Epithelial cell of prostate (primary cell): ENCODE measurements at places on chromosomes 1 and 21.

GRCh38 chr1:14129009-14129408 lies 429.0 kb downstream of the PRDM2 start:
- no peak for DNase-seq

DNA sequence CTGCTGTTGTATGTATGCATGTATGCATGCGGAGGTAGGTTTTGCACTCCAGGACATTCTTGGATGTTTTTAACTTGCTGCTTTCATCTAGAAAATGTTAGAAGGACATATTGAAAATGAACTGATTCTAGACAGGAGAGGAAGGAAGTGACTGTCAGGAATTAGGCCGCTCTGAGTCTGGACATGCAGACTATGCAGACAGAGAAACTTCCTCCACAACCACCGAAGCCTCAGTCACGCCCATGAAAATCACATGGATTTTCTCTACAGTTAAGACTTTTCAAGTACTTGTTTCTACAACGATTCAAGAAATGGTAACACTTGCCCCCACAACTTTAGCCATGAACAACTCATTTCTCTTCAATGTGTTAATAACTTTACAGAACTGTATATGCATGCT lies 211.1 kb downstream of the SMYD3 start:
- DNase-seq: no peak

GRCh38 chr1:219201656-219202055 lies 28.0 kb downstream of the LYPLAL1 start:
- no peak for DNase-seq

DNA sequence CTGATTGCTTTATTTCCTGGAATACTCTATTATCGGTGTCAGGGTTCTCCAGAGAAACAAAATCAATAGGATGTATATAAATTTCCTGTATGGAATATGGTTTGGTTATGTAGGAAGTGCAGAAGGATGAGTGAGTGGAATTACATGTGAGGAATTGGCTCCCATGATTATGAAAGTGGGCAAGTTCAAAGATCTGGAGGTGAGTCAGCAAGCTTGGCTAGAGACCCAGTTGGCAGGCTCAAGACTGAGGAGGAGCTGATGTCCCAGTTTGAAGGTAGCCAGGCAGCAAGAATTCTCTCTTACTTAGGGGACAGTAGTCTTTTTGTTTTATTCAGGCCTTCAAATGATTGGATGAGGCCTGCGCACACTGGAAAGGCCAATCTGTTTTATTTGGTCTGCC lies 57.5 kb downstream of the MAP3K7CL start:
- peak; percentile 57 for DNase-seq

DNA sequence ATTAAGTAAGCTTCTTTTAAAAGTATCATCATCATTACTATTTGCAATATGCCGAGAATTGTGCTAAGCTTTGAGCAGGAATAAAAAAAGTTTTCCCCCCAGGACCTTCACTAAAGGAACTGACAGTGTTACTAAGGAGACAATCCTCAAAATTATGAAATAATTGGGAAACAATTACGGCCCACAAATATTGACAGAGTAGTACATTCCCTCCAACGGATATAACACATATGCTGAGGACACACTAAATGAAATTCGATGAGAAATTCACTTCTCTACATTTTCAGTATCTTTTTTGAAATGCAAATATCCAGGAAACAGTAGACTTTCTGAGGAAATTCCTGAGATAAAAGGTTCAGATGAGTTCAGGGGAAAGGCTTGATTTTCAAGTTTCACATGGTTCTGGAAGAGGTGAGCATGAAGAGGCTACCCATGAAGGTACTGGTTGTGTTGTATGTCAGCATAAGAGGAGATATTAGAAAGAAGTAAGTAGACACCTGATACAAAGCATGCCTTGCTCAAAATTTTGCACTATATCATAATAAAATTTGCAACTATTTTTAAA lies 171.2 kb upstream of the NR5A2 start:
- DNase-seq: no peak

GRCh38 chr21:41764558-41765419 lies 2.1 kb downstream of the RIPK4 start:
- no peak for DNase-seq

GRCh38 chr1:165495858-165496205 lies 48.0 kb upstream of the LRRC52 start:
- DNase-seq: no peak

DNA sequence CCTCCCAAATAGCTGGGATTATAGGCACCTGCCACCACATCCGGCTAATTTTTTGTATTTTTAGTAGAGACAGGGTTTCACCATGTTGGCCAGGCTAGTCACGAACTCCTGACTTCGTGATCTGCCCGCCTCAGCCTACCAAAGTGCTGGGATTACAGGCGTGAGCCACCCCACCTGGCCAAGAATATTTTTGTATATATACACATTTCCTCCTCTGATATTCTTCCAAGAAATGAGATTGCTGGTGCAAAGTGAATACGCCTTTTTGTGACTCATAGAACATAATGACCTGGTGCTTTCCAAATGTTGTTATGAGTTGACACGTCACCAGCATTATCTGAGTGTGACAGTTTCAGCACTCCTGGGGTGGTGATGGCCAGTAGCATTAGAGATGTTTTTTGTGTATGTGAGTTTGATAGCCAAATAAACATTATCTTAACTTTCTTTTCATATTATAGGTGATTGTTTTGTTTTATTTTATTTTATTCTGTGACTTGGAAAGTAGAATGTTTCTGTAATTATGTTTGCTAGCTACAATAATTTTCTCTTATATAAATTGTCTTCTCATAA lies 54.9 kb downstream of the KCNK1 start:
- peak; percentile 56 for DNase-seq

DNA sequence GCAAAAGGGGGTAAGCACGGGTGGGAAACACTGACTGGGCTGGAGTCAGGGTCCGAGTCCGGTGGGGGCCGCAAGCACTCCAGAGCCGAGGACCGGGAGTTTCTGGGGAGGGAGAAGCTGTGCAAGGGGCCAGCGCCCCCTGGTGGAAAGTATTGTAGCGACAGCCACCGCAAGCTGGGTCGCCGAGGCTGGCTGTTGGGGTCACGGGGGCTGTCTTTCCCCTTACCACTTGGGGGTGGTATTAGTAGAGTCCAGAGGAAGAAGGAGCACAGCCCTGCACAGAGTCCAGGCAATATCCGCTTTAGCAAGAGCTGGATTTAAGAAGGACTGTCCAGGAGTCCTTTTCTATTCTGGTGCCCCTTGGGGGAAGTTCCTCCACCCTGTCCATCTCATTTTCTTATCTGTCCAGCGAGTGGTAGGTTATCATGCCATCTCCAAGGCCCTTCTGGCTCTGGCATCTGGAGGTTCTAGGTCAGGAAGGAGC lies 17.9 kb upstream of the ETV3 start:
- no peak for DNase-seq

- DNase-seq: no peak
Measured at GRCh38 chr1:3625151-3625907, 514 bp downstream of the TPRG1L start.

- no peak for DNase-seq
Measured at GRCh38 chr1:244614113-244614836, 38.7 kb upstream of the DESI2 start.

- no peak for DNase-seq
Measured at GRCh38 chr1:240027059-240027462, 64.6 kb upstream of the FMN2 start.

DNA sequence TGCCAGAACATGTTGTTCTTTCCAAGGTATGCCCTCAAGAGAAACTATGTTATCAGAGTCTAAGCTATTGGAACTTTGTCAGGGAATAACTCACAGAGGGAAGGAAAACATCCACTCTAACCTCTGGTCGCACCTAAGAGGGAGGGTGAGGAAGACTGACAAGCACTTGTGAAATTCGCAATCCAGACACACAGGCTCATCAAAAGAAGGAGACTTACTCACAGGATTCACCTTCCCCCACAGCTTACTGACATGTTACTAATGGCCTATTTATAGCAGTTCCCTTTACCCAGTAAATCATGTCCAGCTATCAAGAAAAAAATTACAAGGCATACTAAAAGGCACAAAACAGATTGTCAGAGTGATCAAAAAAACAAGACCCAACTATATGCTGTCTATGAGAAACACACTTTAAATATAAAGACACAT lies 36.9 kb downstream of the WDR64 start:
- peak; percentile 99 for DNase-seq

DNA sequence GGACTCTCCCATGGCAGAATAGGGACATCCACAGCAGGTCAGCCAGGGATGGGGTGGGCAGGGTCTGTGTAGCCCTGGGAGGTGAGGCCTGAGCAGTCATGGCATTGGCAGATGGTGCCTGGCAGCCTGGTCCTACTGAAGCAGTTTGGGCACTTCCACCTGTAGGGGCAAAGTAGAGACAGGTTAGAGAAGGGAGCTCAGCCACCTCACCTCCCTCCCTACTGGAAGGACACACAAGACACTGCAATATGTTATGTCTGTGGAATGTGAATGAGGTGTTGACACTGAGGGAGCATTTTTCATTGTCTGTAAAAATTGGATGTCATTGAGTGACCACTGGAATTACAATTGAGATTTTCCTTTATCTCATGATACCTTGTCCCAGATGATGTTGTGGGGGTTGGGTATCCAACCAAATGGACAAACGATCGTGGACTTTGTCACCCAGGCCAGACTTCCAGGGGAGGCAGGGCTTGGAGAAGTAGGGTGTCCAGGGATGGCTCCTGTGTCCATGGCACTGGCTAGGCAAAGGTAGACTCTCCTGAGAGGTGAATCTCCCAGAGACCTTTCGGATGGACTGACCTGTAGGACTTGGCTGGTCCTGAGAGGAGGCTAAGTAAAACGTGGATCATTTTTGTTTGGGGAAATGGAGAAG lies 9.7 kb downstream of the SHISA4 start:
- no peak for DNase-seq

- DNase-seq: no peak
Measured at GRCh38 chr1:97013941-97014340, 292.4 kb downstream of the PTBP2 start.

DNA sequence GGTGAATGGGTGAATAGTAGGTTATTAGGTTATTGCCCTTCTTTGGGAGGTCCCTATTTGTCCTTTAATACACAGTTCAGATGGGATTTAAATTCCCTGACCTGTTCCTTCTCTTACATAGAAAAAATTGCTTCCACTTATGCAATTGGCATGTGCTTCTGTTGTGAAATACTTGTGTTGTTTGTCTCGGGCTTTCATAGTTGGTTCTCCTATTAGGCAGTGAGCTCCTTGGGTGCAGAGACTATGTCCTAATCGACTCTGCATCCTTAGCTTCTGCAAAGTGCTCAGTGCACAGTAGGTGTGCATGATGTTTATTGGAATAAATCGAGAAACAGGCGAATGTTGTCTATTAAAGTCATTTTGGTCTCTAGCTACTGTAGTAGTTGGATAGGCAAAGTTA lies 1.3 kb upstream of the PDE4B start:
- DNase-seq: no peak

- DNase-seq: no peak
Measured at GRCh38 chr1:161121834-161122233, 3.9 kb downstream of the NIT1 start.

DNA sequence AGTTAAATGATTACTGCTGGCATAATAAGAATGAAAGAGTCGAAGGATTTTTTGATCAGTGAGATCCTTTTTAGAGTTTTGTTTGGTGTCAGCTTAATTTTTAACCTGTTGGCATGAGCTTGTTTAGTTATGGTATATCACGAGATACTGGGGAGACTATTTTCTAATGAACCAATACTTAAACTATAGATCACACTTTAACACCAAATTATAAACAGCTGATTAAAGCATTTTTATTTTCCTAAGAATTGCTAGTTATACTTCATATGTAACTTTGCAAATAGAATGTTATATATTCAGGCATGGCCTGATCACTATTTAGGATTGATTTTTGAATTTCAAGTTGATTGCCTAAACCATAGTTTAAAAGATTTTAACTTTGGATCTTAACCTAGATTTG lies 6.0 kb downstream of the DDX20 start:
- DNase-seq: no peak

- no peak for DNase-seq
Measured at GRCh38 chr1:31412732-31413404, at the start of gene SERINC2. Gene SERINC2 (plus strand): TSS chr1:31413213. CDS start chr1:31413266, 53 bp downstream.

GRCh38 chr1:8116894-8117264 lies 90.8 kb upstream of the ERRFI1 start:
- DNase-seq: no peak

GRCh38 chr21:45836694-45837670 lies 144.6 kb upstream of the COL6A1 start:
- DNase-seq: no peak

DNA sequence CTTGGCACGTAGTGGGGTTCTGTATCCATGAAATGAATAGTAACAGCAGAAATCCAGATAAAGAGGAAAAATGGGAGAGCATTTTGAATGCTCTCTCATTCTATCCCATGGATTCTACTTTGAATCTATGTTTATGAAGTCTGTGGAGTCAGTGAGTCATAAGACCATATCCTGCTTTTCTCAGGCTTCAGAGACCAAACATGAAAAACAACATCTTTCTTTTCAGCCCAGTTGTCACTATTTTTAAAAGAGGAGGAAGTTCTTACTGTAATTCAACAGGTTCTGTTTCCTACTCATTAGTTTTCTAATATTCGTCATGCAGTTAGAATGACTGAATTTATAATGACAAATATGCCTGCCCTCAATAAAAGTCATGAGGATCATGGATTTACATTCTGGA lies 39.4 kb upstream of the CD55 start:
- no peak for DNase-seq

DNA sequence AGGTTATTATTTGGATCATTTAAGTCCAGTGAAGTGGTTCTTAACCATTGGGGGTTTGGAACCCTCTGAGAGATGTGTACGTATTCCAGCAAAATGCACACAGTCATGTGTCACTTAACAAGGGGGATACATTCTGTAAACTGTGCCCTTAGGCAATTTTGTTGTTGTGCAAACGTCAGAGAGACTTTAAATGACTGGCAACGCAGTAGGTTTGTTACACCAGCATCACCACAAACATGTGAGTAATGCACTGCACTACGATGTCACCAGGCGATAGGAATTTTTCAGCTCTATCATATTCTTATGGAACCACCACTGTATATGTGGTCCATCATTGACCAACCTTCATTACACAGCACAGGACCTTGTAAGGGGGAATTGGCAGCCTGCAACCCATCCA lies 11.9 kb downstream of the AHCYL1 start:
- no peak for DNase-seq

- no peak for DNase-seq
Measured at GRCh38 chr1:167138703-167139102, 44.8 kb downstream of the STYXL2 start.

- DNase-seq: no peak
Measured at GRCh38 chr1:906600-907420, 16.9 kb upstream of the SAMD11 start.

DNA sequence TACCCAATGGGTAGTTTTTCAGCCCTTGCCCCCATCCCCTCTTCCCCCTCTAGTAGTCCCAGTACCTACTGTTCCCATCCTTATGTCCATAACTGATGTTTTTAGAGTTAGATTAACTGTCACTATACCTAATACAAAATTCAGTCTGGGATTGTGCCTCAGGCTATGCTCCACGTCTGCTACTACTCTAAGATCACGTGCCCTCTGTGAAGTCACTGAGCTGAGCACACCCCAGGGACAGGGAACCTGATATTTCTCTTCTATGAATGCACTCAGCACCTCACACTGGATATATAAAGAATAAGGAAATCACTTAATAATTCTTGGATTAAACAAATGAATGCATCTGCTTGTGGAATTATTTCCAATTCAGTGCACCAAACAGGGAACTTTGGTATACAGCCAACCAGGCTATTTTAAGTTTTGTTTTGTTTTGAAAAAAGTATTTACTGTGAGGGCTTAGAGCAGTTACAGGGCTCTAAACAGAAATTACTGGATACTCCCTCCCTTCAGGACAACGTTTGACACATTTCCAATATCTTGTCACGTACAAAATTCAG lies 307.9 kb downstream of the SMYD3 start:
- no peak for DNase-seq
